ENCODE measurements at places on chromosomes 7 and 10.
A peak's percentile ranks its signal among the peaks of the same experiment; 100 is the strongest.

DNA sequence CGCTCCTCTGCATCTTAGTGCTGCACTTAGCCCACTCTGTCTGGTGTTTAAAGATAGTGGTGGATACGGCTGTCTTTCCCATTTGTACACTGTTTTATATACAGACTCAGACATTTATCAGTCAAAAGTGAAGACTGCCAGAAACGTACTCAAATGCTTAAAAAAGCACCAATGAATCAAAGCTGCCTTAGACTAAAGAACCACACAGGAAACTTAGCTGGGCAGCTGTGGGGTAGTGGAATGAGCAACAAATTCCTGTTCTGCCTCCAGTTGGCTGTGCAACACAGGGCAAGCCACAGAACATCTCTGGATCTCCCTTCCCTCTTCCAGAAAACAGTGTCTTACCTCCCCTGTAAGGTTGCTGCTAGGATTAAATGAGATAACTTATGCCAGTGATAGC lies 76.0 kb downstream of the ATXN7L1 start:
- peak; percentile 26 for DNase-seq

DNA sequence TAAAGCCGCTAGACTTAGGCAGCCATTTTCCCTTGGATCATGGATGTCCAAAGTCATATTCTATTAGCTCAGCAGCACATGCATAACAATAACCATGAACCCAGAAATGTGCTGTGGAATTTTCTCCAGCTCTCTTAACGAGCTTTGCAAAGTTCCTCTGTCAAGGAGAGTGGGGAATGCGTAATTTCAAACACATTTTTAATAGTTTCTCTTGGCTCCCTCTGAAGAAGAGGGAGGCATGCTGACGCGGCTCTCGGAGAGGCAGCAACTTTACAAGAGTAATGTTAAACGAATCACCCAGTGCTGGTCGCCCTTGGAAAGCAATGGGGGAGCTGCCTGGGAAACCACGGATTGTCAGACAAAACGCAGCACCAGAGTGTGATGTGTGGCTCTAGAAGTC lies 114.8 kb downstream of the RAB18 start:
- no peak for DNase-seq

DNA sequence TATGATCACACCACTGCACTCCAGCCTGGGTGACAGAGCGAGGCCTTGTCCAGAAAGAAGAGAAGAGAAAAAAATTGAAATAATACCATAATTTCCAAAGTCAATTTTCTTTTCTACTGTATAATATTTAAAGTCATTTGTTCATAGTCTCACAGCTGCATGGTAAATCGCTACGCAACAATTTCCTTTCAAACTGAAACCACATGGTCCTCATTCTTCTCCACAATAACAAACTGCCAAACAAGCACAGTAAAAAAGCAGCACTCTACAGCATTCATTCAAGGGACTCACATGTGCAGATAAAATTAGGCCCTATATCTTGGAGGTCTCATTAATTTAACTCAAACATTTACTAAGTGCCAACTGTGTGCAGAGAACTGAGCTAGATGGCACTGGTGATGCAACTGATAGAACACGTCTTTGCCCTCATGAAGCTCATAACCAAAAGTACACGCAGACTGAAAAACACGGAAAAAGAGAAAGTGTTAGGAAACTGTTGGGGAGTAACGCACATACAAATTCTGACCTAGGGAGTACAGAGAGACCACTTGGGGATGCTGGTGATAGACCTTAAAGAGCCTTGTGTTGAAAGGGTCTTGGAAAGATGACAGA lies 68.4 kb upstream of the SRRM3 start:
- DNase-seq, result no peak

GRCh38 chr10:31101123-31101522 lies 69.5 kb upstream of the ZNF438 start:
- DNase-seq, result peak; percentile 59

- DNase-seq, result no peak
These were observed 16.0 kb downstream of the MYOZ1 start for GRCh38 chr10:73625004-73625883.

GRCh38 chr7:40156988-40157387 lies 22.2 kb downstream of the SUGCT start:
- no peak for DNase-seq

Data from GM12878 (cell line).